ENCODE measurements at places on chromosomes 5 and 9.
A peak's percentile ranks its signal among the peaks of the same experiment; 100 is the strongest.

DNA sequence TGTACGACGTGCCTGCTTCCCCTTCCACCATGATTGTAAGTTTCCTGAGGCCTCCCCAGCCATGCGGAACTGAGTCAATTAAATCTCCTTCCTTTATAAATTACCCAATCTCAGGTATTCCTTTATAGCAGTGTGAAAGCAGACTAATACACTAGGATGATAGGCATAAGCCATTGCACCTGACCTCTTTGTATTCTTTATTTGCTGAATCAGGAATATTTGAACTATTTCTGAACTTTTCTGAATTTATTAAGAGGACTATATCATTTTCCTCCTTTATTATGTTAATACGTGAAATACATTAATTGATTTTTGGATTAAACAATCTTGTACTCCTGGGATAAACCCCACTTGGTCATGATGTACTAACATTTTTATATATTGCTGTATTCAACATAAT lies 28.2 kb upstream of the NR4A3 start:
- DNase-seq: no peak

DNA sequence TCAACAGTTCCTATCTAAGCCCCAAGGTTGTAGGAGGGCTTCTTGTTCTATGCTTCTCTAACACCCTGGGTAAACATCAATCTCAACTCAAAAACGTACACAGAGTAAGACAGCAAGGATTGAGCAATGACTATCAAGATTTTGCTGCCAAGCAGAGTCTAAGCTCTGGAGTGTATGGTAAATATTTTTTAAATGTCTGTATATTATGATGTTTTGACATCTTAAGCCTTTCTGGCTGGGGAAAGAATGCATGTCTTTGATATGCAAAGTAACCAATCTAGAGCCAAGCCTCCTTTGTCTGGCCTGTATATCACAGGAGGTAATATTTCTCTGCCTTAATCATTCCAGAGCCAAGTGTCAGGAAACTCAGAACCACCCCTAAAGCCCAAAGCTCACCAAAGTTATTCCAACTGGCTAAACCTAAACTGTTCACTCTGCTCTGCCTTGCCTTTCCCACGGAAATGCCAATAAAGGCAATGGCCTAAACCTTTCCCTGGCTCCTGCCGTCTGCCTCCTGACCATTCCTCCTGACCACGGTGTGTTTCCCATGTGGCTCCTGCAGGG lies 45.2 kb downstream of the YIPF5 start:
- no peak for DNase-seq

- DNase-seq: no peak
Measured at GRCh38 chr5:57836331-57836730, 353.7 kb upstream of the ACTBL2 start.

GRCh38 chr9:111350556-111350955 lies 20.5 kb upstream of the OR2K2 start:
- no peak for DNase-seq

GRCh38 chr9:88952976-88953375 lies 38.3 kb upstream of the S1PR3 start:
- DNase-seq: no peak

DNA sequence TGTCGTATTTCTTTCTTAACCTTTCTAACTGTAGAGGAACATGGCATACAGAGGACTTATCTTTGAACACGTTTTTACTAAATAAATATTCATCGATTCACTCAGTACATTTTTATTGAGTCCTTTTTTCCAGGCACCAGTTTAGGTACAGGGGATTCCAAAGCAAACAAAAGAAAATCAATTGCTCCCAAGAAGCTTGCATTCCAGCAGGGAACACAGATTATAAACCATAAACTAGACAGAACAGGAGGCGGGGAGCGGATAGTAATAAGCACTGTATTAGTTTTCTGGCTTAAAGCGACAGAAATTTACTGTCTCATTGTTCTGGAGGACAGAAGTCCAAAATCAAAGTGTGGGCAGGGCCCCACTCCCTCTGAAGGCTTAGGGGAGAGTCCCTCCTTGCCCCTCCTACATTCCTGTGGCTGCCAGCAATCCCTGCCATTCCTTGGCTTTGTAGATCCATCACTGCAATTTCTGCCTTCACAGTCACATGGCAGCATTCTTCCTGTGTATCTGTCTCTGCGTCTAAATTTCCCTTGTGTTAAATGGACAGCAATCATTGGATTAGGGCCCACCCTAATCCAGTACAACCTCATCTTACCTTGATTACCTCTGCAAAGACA lies 115.5 kb downstream of the COL23A1 start:
- DNase-seq: no peak

- DNase-seq: no peak
Measured at GRCh38 chr5:168656633-168657032, 77.5 kb upstream of the PANK3 start.

DNA sequence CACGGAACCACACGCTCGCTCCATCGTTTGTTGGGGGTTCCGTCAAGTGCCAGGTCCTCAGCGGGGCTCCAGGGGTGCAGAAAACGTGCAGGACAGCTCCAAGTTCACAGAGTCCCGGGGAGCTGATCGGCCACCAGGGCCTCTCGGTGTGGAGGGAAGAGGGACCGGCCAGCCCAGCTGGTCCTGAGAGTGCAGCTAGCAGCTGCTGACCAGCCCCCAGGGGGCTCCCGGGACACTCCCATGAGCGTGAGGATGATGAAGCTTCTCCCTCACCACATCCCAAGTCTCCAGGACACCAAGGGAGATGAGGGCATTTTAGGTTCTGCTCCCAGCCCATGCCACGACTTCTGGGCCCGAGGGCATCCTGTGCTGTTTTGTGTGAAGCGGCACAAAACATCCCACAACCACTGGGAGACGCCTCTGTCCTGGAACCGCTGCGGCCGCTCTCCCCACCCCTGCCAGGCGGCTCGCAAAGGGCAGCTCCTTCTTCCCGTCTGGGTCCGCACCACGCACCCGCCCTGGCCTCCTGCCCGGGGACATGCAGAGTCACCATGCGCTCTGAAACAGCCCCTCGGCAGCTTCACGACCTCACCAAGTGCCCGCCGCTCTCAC lies 67.5 kb upstream of the IRX4 start:
- DNase-seq: no peak

DNA sequence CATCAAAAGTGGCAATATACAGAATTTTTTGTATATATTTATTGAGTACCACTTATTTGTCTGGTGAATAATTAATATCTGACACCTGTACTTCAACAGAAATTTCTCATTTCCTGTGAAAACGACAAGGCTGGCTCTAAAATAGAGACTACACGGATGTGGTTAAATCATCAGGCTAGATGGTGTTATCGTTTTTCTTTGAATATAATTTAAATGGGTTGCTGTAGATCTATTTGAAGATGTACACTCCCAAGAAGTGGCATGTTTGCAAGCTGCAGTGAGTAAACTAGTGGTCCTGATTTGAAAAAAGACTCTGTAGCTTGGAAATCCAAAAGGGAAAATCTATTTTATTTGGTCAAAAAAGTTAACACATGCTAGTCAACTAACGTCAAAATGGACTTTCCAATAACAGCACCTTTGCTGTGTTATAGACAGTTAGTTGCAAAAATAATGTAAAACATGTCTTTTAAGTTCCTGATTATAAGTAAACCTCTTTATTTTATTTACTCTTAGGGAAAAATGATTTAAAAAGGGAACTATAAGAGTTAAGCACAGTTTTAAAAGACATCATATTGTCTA lies 13.8 kb downstream of the ST8SIA4 start:
- peak; percentile 66 for DNase-seq

- no peak for DNase-seq
Measured at GRCh38 chr5:96785326-96786109, 22.2 kb downstream of the ERAP1 start.

- no peak for DNase-seq
Measured at GRCh38 chr5:24749701-24750100, 104.9 kb upstream of the CDH10 start.

All from activated CD4-positive, alpha-beta T cell treated with anti-CD3 and anti-CD28 coated beads, Interleukin-2, amount 50 U/mL, for 16 hours (primary cell).